ENCODE measurements at places on chromosomes 1 and 21. TPM values are rescaled to one million over a fixed set of nuclear protein-coding genes. Genes with fewer than 3 reads are reported as not detected.

AK4 gene
- total RNA-seq, result 15.8 TPM

RBM11 gene
- not detected for total RNA-seq

RNF186 gene
- total RNA-seq, result not detected

ARTN gene
- not detected for total RNA-seq

JAM2 gene
- not detected for total RNA-seq

ACTA1 gene
- not detected for total RNA-seq

ORC1 gene
- 1.5 TPM for total RNA-seq
